ENCODE measurements at places on chromosomes 13 and 19.

DNA sequence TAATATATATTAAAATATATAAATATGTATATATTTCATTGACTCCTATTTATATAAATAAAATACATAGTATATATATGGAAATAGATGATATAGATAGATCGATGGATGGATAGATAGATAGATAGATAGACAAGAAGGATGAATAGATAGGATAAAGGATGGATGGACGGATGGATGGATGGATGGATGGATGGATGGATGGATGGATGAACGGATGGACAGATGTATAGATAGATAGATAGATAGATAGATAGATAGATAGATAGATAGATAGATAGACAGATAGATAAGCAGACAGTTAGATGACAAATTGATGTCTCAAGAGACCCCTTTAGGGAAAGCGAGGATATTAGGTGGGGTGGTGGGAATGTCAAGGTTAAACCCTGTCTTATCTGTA, 15.1 kb downstream of the CYP4F11 start:
- DNase-seq: no peak

- DNase-seq: no peak
Observed at GRCh38 chr13:50762969-50763567, 80.4 kb downstream of the DLEU7 start.

- no peak for DNase-seq
Observed at GRCh38 chr19:51285682-51286081, 25.8 kb upstream of the IGLON5 start.

GRCh38 chr19:4693471-4694121, 23.5 kb upstream of the MYDGF start:
- DNase-seq: no peak

DNA sequence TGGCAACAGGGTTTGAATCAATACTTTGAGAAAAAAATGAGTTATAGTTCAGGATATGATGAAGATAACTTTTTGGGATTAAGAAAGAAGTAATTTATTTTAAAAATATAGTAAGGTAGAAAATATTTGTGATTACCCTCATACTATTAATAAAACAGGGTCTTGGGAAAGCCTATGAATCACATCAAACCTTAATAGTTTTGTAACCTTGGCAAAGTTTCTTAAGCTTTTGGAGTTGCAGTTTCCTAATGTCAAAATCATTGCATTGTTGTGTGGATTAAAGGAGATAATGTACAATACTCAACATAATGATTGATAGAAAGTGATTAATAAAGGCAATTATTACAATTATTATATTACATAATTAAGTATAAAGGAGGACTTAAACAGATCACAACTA, 149.0 kb downstream of the LMO7 start:
- no peak for DNase-seq

DNA sequence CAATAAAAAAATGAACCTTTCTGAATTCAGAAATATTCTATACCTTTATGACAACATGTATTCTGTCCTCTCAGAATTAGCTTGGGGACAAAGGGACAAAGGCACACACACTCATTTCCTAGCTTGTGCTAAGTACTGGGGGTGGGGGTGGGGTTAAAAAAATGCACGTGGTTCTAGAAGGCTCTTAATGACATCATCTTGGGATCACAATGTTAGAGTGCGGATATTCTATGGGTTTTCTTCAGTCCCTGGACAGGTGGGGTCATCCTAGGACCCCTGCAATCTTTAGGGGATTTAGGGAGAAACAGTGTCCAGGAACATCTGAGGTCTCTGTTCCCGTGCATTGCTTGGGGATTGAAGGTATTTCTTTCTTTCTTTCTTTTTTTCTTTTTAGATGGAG, 21.8 kb downstream of the GATAD2A start:
- DNase-seq: no peak

DNA sequence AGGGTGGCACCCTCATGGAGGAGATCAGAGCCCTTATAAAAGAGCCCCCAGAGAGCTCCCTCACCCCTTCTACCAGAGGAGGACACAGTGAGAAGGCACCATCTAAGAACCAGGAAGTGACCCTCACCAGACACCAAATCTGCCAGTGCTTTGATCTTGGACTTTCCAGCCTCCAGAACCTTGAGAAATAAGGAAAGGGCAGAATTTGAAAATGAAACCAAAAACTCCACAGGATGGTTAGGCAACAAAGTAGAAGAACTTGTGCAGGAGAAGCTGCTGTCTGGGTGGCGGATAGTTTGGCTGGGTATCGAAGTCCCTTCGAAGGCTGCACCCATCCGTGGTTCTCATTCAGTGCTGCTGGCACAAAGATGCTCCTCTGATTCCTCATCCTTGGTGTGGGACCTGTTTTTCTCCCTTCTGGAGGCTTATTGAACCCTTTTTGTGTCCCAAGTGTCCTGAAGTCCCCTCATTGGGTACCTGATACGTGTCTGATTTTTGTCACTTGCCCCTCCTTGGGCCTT, 130.8 kb downstream of the KDM4B start:
- DNase-seq: no peak

GRCh38 chr19:18419699-18420460, 682 bp downstream of the SSBP4 start:
- no peak for DNase-seq

- DNase-seq: no peak
Observed at GRCh38 chr13:43244481-43244880, 221.1 kb downstream of the DNAJC15 start.

- DNase-seq: no peak
Observed at GRCh38 chr19:4662020-4662695, 8.0 kb downstream of the MYDGF start.

- no peak for DNase-seq
Observed at GRCh38 chr19:3506384-3507340, 551 bp downstream of the FZR1 start.

GRCh38 chr19:49297403-49297802, 27.6 kb downstream of the SLC6A16 start:
- no peak for DNase-seq

- DNase-seq: no peak
Observed at GRCh38 chr19:4415352-4415751, 12.9 kb downstream of the CHAF1A start.

- DNase-seq: no peak
Observed at GRCh38 chr19:13190781-13191540, 40.8 kb downstream of the IER2 start.

DNA sequence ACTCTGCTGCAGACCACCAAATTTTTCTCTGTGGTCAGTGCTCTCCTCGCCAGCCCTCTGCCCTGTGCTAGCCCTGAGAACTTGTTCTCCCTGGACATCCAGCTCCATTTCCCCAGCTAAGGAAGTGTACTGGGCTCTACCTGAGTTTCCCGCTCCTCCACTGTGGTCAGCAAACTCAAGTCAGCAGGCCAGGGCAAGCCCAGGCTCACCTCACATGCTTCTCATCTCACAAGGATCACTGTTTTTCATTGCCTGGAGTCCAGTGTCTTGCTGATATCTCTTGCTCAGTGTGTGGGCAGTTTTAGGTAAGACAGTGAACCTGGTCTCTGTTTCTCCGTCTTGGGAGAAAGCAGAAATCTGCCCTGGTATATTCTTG, 201.4 kb downstream of the FOXO1 start:
- no peak for DNase-seq

DNA sequence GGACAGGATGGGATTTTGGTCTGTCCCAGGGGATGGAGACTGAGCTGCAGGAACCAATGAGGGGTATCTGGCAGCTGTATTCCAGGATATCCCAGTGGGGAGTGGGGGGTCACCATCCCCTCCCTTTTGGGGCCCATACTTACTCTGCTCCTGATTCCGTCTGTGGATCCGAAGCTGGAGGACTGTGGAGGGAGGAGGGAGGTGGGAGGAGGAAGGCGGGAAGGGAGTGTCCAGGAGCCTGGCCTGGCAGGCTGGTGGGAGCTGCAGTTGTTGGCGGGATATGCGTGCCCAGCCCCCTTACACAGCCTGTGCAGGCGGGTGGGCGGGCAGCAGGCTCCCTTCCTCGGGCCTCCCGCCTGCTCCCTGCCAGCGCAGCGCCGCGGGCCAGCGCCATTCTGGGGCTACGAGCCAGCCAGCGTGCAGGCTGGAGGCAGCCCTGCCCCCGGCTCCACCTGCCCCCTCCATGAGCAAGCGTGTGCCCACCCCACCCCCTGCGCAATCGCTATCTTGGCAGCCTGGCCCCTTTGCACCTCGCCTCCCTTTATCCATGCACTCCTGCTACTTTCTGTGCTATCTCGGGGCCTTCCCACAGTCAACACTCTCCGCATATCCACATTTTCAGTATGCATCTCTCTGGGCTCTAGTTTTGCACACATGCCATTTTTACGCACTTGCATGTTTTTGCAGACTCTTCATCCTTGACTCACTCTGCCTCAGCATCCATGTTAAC, 2.8 kb downstream of the MAMSTR start:
- DNase-seq: no peak

DNA sequence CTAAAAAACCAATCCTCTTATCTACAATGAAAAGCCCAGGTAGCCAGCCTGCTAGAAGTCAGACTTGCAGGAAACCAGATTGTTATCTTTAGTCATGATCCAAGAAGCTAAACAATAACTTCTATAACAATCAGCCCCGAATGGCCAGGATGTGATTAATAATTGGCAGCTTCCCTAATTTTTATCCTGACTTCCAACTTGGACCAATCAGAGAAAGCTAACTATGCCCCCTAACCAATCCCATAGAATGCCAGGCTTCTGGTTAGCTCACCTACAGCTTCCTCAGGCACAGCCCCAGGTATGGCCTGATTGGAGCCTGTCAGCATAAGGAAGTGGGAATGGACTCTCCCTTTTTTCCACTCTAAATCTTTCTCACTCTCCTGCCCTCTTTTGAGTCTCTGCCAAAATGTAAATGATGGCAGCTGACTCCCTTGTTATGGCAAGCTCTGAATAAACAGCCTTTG, 394.9 kb downstream of the DLEU7 start:
- no peak for DNase-seq

- DNase-seq: no peak
Observed at GRCh38 chr13:29858231-29858630, 7.8 kb upstream of the UBL3 start.

DNA sequence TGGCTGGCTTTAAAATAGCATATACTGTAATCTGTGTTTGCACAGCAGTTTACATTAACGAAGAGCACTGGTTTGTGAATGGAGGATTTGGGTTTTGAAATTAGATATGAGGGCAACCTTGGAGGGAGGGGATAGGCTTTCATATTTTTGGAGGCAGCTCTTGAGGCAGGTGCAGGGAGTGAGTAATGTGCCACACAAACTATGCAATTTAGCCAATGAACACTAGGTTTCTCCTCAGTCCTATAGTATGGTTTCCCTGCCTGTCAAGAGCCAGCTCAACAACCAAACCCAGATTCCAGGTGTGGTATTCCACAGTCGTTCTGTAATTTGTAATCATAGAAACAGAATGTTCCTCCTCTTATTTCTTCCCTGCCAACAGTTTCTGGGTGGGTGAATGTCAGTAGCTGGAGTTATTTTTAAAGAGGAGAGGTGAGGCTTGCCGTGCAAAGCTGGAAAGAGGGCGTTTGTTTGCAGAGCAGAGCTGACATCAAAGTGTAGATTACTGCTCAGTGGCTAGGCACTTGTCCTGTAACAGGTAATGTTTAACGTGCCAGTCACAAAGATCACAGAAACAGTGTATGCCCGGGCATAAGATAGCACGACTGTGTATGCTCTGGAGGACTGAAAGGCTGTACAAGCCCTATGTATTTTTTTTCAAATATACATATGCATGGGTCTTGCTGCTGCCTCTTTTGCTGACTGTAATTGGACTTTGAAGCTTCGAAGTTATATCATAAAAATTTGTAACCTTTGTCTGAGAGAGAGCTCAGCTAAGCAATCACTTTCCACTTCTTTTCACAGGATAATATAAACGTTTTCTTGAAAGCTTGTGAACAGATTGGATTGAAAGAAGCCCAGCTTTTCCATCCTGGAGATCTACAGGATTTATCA, 124.2 kb downstream of the LMO7 start:
- DNase-seq: no peak

DNA sequence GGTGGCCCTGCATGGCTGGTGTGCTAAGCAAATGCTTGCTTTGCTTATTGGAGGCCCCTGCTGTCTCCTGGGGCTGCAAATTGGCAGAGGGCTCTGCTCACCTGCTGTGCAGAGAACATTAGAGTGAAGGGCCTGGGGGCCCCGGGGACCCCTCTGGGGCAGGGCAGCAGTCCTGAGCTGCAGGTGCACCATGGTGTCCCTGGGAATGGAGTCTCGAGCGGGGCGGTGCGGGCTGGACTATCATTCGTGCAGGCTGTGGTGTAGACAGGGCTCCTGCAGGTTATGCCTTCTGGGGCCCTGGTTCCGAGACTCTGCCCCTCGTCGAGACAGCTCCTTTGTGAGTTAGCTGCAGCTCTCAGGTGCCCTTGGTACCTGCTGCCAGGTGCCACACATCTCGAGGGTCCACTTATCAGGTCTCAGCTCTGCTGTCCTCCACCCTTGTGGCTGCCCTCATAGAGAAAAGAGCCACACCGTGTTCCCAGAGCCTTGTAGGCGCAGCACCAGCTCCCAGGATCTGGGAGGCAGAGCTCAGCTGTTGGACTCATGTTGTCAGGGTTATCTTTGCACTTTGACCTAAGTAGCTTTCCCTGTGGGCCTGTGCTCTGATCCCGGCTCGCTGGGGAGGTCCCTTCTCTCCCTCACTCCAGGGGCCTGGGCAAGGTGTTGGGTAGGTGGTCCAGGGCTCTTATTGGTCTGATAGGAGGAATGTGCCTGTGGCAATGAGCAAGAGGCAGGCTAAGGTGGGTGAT, 58.0 kb upstream of the ZNF536 start:
- no peak for DNase-seq

GRCh38 chr13:40351537-40352379, 314.7 kb downstream of the FOXO1 start:
- DNase-seq: no peak

DNA sequence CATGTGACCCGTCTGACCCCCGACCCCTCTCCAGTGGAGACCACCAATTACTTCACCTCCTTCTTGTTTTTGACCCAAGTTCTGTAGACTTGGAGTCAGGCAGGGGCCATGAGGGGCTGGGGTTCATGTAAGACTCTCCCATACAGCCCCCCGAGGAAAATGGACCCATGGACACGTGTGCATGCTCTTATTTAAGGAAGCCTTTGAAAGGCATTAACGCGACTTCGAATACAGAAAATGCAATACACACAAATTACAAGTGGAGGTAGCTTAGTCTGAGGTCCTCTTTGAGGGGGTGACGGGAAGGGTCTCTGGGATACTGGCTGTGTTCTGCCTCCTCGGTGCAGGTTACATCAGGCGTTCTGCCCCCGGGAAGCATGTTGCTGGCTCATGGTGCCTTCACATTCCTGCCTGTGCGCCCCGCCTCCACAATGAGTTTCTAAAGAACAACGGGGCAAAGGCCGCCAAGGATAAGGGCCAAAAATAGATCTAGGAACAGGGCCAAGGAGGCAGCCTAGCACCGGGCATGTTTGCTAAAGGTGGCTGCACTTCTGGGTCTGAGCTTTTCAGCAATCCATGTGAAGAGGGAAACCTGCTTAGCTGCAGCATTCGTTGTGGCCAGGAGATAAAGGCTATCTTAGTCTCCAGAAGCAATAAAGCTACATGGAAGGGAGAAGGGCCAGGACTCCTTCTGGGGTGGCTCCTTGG, 54.5 kb downstream of the RAB20 start:
- DNase-seq: no peak

- no peak for DNase-seq
Observed at GRCh38 chr19:35039881-35040825, 1.4 kb upstream of the HPN start.

DNA sequence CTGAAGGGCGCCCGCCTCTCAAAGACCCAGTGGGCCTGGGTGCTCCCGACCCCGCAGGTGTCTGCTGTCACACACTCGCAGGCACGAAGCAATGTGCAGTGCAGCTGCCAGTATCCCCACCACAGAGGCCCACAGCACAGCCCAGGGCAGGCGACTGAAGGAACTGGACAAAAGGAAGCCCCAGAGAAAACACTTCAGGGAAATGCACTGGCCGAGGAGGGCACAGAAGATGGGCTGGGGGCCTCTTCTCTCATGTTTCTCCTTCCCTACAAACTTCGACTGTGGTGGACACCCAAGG, 10.0 kb downstream of the AKAP8 start:
- no peak for DNase-seq

Measured in activated CD4-positive, alpha-beta T cell treated with anti-CD3 and anti-CD28 coated beads for 1 hour (primary cell).